ENCODE measurements at places on chromosomes 5 and 9. TPM values are rescaled to one million over a fixed set of nuclear protein-coding genes. Genes with fewer than 3 reads are reported as not detected.

IL4 gene
- 6.8 TPM for total RNA-seq

LMAN2 gene
- total RNA-seq: 112 TPM

TCF7 gene
- total RNA-seq: 89.7 TPM

FYB1 gene
- total RNA-seq: 75.9 TPM

IGIP gene
- total RNA-seq: 4.1 TPM

PCDHGA6 gene
- 0.22 TPM for total RNA-seq

GRCh38 chr9:107020040-107020530, 157.1 kb downstream of the ZNF462 start:
- no peaks in the 10 kb centered on the region for H3K4me1 ChIP-seq
- no peak for DNase-seq
- H3K27me3 ChIP-seq: no peaks in the 10 kb centered on the region
- H3K4me3 ChIP-seq: no peak overlapping the region

DNA sequence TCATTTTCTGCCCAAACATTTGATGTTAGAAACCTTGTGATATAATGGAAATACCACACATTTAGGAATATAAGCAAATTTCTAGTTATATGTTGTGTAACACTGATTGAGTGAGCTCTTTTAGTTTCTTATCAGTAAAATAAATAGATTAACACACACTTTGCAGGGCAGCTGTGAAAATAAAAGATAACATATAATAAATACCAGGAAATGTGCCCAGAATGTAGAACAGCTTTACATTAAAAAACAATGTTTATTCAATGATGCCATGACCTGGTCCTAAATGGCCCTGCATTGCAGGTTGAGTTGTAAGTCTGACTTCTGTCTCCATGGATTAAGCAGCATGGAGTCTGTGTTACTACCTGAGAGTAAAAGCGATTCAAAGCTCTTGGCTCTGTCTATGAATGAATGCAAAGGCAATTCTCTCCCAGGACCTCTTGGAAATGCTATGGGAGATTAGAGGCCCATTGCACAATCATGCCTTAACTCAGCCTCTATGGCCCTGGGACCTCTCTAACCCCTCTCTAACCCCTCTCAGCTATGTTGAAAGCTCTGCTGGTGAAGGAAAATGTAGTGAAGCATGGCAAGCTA, 296.0 kb upstream of the ACTBL2 start:
- H3K27ac ChIP-seq: no peak overlapping the region
- H3K4me1 ChIP-seq: no peaks in the 10 kb centered on the region
- no peak for DNase-seq
- H3K36me3 ChIP-seq: no peaks in the 10 kb centered on the region
- H3K27me3 ChIP-seq: no peaks in the 10 kb centered on the region

DNA sequence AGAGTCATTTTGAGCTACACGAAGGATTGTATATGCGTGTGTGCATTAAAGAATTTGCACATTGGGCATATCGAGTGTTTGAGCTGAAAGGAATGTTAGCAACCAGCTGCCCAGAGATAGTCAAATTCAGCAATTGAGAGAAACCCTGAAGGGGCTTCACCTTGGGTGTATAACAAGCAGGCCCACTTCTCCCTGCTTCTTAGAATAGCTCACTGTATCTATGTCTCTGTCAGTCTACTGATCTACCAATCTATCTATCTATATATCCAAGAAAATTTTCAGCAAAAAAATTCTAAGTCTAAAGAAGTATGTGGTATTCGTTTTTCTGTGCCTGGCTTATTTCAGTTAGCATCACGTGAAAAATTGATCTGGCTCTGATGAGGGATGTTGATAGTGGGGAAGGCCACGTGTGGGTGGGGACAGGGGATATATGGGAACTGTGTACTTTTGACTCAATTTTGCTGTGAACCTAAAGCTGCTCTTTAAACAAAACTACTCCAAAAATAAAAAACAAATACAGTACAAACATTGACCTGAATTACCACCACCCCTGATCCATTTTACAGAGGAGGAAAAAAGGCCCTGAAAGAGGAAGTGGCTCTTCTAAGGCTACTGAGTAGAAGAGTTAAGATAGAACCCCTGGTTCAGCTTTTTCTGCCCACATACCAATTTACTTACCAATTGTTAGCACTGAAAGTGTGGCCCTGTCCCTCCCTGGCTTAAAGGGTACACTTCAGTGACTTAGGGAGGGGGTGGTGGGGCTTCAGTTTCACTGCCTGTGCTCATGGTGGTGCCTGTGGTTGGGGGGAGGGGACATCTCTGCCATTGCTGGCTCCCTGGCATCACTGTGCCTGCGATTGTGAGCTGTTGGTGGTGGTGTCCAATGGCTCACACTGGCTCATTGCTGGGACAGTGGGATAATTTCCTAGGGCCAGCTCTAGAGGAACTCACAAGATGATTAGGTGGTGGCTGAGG, 141.8 kb downstream of the DOCK2 start:
- H3K4me3 ChIP-seq: no peak overlapping the region

GRCh38 chr5:157908459-157908858, 49.5 kb upstream of the CLINT1 start:
- no peaks in the 10 kb centered on the region for H3K36me3 ChIP-seq
- H3K4me1 ChIP-seq: no peaks in the 10 kb centered on the region
- no peak for DNase-seq
- H3K27ac ChIP-seq: no peak overlapping the region
- no peaks in the 10 kb centered on the region for H3K27me3 ChIP-seq

GRCh38 chr9:137085920-137086530, 760 bp upstream of the MAN1B1 start:
- DNase-seq: no peak
- peaks cover 19% of the 10 kb centered on the region for H3K4me1 ChIP-seq
- peak overlapping the region; percentile 76 for H3K4me3 ChIP-seq

GRCh38 chr9:136284311-136284710, 19.6 kb downstream of the CCDC187 start:
- no peaks in the 10 kb centered on the region for H3K36me3 ChIP-seq
- no peaks in the 10 kb centered on the region for H3K27me3 ChIP-seq
- H3K4me3 ChIP-seq: no peak overlapping the region
- DNase-seq: no peak
- H3K27ac ChIP-seq: no peak overlapping the region
- H3K4me1 ChIP-seq: no peaks in the 10 kb centered on the region

- H3K4me3 ChIP-seq: no peak overlapping the region
- no peaks in the 10 kb centered on the region for H3K4me1 ChIP-seq
- H3K36me3 ChIP-seq: no peaks in the 10 kb centered on the region
- H3K27me3 ChIP-seq: no peaks in the 10 kb centered on the region
- no peak for DNase-seq
These were observed 360.6 kb downstream of the PTPRD start for GRCh38 chr9:10252174-10252573.

DNA sequence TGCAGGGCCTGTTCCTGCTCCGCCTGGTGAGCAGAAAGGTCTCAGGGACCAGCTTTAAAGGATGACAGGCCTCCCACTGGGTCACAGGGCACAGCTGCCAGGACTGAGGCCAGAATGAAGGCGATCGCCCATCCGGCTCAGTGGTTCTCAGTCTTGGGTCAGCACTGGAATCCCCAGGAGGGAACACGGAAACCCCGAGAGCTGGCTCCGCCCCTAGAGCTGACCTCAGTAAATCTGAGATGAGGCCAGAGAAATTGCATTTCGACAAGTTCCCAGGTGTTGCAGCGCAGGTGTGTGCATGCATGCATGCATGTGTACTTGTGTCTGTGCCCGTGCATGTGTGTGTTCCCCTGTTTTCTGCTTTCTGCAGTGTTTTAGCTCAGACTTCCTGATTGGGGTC, 47.2 kb upstream of the KCNMB1 start:
- no peaks in the 10 kb centered on the region for H3K36me3 ChIP-seq
- no peaks in the 10 kb centered on the region for H3K4me1 ChIP-seq
- no peak for DNase-seq
- no peak overlapping the region for H3K4me3 ChIP-seq
- no peak overlapping the region for H3K27ac ChIP-seq

- H3K27me3 ChIP-seq: no peaks in the 10 kb centered on the region
- no peak for DNase-seq
- no peaks in the 10 kb centered on the region for H3K36me3 ChIP-seq
- no peak overlapping the region for H3K4me3 ChIP-seq
These were observed 5.9 kb upstream of the RHOBTB3 start for GRCh38 chr5:95725071-95725820.

- DNase-seq: no peak
- H3K27me3 ChIP-seq: no peaks in the 10 kb centered on the region
- no peaks in the 10 kb centered on the region for H3K4me1 ChIP-seq
- no peak overlapping the region for H3K27ac ChIP-seq
- no peak overlapping the region for H3K4me3 ChIP-seq
These were observed 79.6 kb downstream of the TLE4 start for GRCh38 chr9:79651251-79651795.

DNA sequence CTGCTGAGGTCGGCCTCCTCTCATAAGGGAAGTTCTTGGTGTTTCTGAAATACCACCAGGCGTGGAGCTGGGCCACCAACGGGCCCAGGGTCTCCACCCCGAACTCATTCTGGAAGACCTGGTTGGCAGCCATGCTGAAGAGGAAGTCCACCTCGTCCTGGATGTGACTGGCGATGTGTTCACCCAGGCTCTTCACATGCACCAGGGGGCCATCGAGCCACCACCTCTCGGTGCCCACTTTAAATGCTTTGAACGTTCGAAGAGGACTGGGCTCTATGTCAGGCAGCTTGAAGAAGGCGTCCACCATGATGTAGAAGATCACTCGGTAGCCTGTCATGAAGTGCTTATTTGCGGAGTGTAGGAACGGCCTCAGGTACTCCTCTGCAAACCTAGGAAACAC, 15.1 kb downstream of the GLT6D1 start:
- no peaks in the 10 kb centered on the region for H3K36me3 ChIP-seq
- H3K27me3 ChIP-seq: no peaks in the 10 kb centered on the region
- DNase-seq: no peak
- H3K27ac ChIP-seq: no peak overlapping the region

GRCh38 chr9:96109680-96110351, 192.2 kb downstream of the HSD17B3 start:
- H3K36me3 ChIP-seq: no peaks in the 10 kb centered on the region
- H3K27me3 ChIP-seq: no peaks in the 10 kb centered on the region
- no peak overlapping the region for H3K4me3 ChIP-seq
- no peak for DNase-seq

DNA sequence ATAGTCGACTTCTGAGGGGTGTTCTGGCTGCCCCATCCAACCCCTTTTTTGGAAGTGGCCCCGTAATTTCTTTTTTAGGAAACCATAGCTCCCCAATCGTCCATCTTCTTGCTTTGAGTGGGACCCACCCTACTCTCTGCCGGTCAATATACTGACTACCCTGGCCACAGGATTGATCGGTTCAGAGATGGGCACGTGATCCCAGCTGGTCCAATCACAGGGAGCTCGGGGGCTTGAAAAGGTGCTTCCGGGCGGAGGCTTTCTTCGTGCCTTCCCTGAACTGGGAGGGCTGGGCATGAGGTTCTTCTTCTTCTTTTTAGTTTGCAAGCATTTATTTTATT, 78.7 kb upstream of the SH3PXD2B start:
- no peak overlapping the region for H3K27ac ChIP-seq
- no peak for DNase-seq
- H3K4me3 ChIP-seq: no peak overlapping the region
- H3K36me3 ChIP-seq: no peaks in the 10 kb centered on the region
- H3K27me3 ChIP-seq: no peaks in the 10 kb centered on the region
- H3K4me1 ChIP-seq: no peaks in the 10 kb centered on the region

DNA sequence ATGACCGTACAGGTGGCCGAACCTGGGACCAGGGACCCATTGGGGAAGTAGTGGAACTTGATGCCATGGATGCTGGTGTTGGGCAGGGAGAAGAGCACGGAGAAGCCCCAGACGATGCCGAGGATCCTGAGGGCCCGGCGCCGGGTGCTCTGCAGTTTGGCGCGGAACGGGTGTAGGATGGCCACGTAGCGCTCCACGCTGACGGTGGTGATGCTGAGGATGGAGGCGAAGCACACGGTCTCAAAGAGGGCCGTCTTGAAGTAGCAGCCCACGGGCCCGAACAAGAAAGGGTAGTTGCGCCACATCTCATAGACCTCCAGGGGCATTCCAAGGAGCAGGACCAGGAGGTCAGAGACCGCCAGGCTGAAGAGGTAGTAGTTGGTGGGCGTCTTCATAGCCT, 585 bp downstream of the NMUR2 start:
- DNase-seq: no peak
- no peaks in the 10 kb centered on the region for H3K27me3 ChIP-seq
- no peaks in the 10 kb centered on the region for H3K4me1 ChIP-seq
- H3K27ac ChIP-seq: no peak overlapping the region

DNA sequence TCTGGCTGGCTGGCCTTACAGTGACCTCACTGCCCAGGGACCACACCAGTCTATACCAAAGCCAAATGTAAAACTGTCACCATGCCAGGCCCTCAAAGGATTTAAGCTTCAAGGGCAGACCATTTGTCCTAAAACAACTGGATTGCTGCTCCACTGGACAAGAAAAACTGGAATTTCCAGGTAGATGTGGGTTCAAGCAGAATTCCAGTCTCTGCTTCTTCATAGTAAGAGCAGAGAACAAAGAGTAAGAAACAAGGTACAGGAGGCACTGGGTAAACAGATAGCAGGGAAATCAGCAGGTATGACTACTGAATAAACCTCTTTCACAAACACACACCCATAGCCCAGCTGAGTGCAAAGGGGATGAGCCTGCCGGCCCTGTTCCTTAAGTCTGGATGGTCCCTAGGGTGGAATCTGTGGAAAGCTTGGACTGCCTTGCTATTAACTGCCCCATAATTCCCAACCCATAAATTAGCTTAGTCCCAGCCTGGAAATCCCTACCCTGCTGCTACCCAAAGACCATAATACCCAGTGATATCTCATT, 5.5 kb downstream of the B4GALT1 start:
- no peaks in the 10 kb centered on the region for H3K36me3 ChIP-seq
- peak overlapping the region; percentile 27 for H3K27ac ChIP-seq
- no peak for DNase-seq
- peaks cover 84% of the 10 kb centered on the region for H3K4me1 ChIP-seq
- no peaks in the 10 kb centered on the region for H3K27me3 ChIP-seq

DNA sequence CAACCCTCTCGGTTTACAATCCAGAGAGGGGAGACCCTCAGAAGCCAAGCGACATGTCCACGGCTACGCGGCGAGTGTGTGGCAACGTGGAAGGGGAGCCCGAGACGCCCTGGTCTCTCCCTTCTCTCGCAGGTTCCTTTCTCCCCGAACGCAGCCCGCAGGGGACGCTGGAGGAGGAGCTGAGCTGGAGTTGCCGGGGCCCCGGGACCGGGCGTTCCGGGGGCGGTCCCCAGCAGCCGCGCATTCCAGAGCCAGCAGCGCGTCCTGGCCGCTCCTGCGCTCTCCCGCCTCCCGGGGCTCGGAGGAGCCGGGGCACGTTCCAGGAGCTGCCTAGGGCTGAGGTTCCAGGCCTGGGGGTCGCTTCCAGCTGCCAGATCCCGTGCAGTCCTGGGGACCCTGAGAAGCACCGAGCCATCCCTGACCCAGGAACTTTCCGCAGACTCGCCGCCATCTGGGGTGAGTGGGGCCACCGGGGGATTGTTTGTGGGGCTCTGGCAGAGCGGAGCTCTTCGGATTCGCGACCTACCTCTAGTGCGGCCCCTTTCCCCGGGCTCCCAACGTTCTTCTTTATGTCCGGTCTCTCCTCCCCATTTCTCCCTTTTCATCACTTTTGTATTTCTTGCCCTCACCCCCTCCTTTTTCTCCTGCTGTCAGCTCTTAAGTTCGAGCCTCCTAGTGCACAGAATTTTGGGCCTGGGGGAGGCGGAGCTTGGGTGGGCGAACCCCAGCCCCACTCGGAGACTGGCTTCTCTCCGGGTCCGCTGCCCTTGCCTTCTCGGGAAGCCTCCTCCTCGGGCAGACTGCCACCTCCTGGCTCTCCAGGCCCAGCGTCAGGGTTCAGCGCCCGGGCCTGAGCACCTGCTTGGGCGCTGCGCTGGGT, at the start of gene SMIM3:
Gene SMIM3 (plus strand): TSS at position 241 of the 880 bp plus-strand sequence. CDS start 16,684 bp downstream, outside the sequence.
- H3K4me3 ChIP-seq: peak within 1 kb of the TSS; percentile 67
- DNase-seq: peak; percentile 48
- H3K27ac ChIP-seq: peak within 1 kb of the TSS; percentile 59
- H3K36me3 ChIP-seq: no peaks in the 10 kb centered on the region
- H3K4me1 ChIP-seq: peaks cover 41% of the 10 kb centered on the region
